ENCODE measurements at places on chromosomes 7 and 10.
A peak's percentile ranks its signal among the peaks of the same experiment; 100 is the strongest.

- no peak for DNase-seq
These were observed 177.9 kb downstream of the PDE1C start for GRCh38 chr7:31892099-31892829.

DNA sequence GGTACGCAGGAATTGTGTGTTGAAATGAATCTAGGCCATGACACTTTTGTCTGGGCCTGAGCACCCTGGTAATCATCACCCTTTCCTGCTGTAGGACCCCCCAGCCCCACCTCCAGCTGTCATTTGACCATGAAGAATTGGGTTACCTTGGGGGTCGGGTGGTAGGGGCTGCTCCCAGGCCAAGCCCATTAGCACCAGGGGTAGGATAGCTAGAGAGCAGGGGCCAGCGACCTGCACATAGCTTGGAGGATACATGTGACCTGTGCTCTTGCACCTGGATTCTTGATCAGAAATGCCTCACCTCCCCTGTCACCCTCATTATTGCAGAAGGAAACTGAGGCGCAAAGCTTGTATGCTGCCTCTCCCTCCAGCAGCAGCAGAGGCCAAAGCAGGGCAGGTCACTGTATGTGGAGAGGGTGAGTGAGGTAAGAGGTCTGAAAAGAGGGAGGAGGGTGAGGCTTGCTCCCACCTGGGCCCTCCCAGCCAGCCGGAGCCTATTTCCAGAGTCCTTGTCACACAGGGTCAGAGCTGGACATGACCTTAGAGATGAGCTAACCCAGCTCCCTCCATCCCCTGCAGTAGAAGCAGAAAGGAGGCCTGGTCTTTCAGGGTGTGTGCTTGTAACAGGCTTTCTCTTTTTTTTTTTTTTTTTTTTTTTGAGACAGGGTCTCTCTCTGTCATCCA, 35.3 kb upstream of the ANKRD2 start:
- no peak for DNase-seq

DNA sequence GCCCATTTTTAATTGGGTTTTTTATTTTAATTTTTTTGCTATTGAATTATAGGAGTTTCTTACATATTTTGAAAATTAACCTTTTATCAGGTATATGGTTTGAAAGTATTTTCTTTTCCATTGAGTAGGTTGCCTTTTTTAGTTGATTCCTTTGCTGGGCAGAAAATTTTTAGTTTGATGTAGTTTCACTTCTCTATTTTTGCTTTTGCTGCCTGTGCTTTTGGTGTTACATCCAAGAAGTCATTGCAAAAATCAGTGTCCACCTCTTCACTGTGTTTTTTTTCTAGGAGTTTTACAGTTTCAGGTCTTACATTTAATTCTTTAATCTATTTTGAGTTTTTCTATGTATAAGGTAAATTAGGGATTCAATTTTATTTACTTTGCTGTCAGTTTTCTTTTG, 129.8 kb upstream of the FERD3L start:
- no peak for DNase-seq

DNA sequence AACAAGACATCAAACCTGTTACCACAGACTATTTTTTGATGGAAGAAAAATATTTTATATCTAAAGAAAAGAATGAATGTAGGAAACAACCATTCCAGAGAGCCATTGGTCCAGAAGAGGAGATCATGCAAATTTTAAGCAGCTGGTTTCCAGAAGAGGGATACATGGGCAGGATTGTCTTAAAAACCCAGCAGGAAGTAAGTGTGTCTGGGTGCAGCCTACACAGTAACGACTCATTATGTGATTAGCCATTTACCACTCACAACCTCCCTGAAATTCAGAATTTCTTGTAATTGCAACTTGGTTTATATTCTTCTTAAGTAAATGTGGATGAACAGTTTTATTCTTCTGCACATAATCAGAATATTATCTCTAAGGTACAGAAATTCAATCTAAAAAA, 46.2 kb downstream of the NOC3L start:
- DNase-seq, result no peak

DNA sequence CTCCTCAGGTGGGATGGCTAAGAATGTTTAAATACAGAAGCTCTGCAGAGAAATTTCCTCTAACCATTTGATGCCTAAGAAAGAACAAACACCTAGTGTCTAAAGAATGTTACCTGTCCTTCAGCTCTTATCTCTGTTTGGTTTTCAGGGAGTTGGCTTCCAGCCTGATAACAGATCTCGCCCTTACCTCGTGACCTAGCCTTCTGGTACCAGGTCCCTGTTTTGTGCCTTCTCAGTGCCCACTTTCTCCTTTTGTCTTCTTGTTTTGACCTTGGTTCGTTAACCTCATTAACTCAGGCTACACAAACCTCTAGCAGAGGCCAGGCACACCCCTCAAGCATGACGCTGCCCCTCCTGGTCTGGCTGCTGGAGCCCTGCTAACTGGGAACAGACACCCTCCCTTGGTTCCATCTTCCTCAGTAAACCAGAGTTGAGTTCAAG, 16.1 kb upstream of the RAB11FIP2 start:
- DNase-seq, result no peak

- no peak for DNase-seq
These were observed 13.4 kb downstream of the NUDT1 start for GRCh38 chr7:2255145-2256139.

GRCh38 chr10:47247148-47248059, 52.6 kb upstream of the GDF10 start:
- DNase-seq, result no peak

DNA sequence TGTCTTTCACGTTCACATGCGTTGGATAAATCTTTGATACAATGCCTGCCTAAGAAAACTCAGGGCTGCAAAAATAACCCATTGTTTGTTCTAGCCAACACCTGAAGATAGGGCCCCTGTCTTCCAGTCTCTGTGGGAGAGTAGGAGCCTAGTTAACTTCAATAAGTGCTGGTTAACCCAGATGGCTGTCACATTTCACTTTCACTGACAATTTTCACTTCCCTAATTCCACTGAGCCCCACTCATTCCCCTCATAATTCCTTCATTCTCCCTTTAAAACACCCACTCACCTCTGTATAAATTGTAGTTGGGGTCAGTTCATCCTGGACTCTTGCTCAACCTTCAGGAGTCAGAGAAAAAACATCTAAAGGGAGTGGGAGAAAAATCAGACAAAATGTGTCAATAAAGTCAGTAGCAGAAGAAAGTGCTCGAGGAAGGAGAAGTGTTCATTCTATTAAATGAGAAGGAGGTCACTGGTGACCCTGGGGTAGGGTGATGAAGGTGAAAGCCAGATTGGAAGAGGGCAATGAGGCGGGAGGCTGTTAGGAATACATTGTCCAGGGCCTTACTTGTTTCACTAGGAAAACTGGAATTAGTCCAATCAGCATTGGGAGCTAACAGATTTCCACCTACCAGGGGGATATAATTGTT, 51.2 kb upstream of the ABI1 start:
- no peak for DNase-seq

- DNase-seq, result no peak
These were observed 44.0 kb downstream of the TARP start for GRCh38 chr7:38229386-38229785.

DNA sequence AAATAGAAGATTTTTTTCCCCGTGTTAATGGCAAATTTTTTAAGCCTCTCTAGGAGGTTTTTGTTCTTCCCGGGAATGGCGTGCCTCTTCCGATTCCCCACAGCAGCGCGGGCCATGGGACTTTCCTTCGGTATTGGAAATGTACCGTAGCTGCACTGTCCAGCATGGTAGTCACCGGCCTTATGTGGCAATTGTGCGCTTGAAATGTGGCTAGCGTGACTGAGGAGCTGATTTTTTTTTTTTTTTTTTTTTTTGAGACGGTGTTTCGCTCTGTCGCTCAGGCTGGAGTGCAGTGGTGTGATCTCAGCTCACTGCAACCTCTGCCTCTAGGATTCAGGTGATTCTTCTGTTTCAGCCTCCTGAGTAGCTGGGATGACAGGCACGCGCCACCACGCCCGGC, 938 bp upstream of the TCTN3 start:
- no peak for DNase-seq

DNA sequence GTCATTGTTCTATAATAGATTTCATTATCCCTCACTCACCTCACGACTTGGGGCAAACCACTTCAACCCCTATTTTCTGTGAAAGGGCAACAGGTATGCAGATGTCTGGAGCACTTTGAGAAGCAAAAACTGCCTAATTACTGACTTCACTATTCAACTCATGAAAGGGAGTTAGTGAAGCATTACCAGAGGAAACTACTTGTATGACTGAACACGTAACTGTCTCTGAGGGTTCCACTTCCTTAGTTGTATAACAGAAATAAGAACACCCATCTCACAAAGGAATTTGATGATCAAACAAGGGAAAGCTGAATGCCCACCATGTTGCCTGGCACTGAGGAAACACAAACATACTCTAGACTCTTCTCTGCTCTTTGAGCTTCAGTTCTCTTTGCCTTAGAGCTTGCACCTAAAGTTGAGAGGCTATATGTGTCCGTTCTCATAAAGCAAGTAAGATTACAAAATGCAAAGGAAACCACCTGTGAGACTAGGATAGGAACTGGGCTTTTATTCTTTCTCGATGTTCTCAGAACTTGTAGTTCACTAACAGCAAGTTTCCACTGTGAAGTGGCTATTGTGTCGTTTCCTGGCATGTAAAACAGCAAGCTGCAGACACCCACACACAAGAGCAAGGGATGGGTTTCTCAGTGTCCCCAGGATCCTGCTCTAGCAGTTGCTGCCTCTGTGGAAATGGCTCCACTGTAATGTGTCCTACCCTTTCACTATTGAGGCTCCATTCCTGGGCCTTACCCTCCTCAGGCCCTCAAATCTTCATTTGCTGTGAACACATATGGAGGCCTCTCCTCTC, 2.6 kb downstream of the TMEM243 start:
- DNase-seq, result peak; percentile 10

DNA sequence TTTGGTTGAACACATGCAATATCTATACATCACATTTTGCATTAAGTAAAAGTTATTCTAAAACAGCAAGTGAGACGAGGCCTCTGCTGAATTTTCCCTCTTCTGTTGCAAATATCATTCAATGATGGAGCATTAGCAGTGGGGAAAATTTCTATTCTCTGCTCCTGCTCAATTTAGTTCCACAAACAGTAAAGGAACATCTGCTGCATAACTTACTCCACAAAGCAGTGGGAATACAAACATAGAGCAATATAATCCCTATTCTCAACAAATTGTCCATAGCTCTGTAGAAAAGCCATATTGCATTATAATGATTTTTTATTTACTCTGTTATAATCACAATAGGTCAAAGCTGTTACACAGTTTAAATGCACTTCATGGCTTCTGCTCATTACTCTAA, 5.9 kb downstream of the AGR3 start:
- no peak for DNase-seq

DNA sequence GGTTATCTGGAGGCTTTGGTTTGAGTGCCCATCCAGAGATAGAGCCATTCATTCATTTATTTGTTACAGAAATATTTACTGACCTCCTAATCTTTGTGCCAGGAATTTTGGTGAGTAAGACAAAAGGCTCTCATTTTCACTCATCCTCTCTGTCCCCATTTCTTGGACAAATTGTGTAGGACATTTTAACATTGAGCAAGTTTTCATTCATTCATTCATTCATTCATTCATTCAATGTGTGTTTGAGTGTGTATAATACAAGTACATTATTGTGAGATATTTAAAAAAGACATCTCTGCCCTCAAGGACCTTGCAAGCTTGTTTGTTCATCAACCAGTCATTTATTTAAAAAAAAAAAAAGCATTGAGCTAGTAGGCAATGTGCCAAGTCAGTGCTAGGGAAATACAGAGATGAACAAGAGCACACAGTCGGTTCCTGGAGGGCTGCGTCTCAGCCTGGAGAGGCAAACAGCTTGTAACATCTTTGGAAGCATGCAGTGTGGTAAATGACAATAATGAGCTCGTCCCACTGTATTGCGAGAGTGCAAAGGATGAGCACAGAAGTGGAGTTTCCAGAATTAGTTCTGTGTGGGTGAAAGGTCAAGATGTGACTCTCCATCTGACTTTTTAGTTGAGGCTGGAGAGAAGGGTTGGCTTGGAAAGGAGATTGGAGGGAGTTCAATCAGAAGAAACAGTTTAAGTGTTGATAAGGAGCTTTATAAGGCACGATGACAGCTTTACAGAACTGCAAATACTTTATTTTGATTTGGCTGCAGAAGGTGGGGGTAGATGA, 50.5 kb upstream of the HBP1 start:
- DNase-seq, result no peak

- no peak for DNase-seq
These were observed 1.6 kb upstream of the TMEM120A start for GRCh38 chr7:75995996-75996395.

GRCh38 chr7:1931951-1932270, 261.8 kb downstream of the ELFN1 start:
- no peak for DNase-seq

DNA sequence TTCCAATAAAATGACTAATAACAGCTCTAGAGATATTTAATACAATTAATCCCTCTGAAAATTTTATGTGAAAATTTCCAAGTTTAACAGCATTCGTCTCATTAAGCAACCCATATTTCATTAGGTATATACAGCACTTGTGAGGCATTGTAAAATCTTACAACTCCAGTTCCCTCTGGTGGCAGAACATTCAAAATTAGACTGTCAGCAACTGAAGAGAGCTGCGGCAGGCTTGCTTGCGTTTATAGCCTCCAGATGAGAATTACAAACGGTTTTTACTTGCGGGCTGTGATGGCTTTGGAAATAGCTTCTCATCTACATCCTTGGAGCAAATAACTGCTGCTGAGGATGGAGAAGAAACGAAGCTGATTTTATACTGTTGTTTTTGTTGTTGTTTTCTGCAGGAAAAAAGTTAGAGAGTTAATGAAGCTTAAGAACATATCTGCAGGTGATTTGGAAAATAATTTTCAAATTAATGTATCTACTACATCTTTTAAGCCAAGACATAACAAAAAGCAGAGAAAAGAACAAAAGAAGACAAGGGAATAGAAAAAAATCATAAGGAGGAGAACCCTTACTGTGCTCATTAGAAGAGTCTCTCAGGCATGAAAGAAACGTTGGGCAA, 171.3 kb downstream of the MAGI2 start:
- no peak for DNase-seq

- DNase-seq, result no peak
These were observed 181.0 kb downstream of the COBL start for GRCh38 chr7:51135576-51135975.

DNA sequence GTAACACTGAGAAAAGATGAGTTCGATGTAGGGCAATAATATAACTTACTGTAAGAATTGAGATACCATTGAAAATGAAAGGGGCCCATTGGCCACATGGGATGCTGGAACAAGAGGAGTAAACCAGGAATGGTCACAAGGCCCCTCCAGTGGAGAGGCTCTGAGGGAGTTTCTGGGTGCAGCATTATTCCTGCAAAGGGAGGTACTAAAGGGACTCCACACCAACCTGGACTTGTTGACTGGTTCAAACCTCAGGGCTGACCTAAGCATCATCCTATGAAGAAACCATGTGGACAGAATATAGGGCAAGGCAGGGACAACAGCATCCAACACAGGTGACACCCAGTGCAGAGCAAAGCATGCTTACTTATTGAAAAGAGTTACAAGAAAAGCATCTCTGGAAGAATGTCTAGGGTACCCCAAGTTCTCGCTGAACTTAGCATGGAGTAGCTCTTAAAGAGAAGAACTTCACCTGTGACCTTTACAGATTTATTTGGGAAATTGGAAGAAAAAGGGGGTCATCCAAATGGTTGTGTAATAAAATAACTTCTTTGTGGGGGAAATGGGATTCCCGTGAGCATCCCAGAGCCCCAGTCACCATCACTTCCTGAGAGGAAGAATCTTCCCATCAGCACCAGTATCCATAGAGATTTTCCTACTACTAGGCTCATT, 34.7 kb downstream of the PRSS2 start:
- DNase-seq, result no peak
